NCI-H345 (cell line): ENCODE measurements at places on chromosomes 2 and 18.

DNA sequence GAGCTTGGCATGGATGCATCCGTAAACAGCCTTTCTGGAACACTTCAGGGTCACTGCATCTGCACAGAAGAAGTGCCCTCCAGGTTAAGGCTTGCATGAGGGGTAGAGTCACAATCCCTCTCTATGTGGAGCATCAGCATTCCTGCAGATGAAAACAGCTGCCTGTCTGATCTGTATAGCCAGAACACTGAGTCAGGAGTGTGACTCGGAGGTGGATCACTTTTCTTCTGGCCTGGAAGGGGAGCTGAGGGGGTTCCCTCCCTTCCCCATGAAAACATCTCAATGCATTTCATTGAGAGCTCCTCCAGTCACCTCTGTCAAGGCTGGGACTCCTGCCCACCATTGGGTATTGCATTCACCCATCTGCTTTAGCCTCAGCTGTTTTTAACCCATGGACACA is 72.5 kb upstream of the SERPINE2 start:
- DNase-seq: no peak

DNA sequence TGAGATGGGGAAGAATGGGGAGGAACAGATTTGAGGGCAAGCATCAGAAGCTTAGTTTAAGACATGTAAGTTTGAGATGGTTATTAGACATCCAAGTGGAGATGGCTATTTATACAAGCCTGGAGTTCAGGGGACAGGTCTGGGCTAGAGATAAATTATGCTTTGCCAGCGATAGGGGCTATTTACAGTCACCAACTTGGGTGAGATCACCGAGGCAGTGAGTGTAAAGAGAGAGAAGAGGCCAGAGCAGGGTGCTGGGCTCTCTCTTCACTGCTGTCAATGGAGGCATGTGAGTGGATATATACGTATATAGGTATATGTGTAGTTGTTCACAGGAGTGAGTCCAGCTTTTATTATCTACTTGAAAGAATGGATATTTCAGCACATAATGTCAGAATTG is 81.0 kb downstream of the QPCT start:
- DNase-seq: no peak

DNA sequence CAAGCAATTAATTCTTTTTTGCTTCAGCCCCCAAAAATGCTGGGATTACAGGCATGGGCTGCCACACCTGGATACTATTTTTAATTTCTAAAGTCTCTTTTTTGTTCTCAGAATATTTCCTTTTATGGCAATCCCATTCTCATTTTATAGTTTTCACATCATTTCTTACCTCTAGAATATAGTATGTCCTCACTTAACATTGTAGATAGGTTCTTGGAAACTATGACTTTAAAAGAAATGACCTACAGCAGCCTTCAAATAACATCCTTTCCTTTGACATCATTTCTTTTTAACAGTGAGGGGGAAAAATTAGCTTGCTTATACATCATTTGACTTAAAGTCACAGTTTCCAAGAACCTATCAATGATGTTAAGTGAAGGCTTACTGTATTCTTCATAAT is 31.6 kb downstream of the RBBP8 start:
- no peak for DNase-seq

DNA sequence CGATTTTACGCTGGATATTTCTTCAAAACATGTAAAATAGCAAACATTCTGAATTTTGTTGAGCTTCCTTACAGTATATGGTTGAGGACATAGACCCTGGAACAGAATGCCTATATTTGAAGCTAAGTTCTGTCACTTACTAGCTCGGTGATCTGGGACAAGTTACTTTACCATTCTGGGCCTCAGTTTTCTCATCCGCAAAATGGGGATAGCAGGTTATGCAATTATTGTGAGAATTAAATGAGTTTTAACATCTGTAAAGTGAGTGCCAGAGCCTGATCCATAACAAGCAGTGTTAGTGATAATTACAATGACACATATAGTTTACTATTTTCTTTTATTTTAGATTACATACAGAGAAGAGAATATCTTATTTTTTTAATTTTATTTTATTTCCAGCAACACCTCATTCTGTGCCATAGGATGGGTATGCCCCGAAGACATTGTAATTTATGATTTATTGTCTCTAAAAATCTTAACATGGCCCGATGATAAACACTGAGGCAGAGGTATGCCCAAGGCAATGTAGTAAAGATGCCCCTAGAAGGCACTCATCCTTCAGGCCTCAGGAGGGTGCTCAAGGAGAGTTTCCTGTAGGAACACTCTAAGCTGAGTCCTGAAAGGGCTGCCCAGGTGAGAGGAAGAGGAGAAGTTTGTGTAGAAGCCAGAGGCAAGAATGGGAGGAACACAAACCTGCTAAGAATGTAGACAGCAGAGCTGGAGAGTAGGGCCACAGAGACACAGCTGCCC is 250.9 kb downstream of the BCL11A start:
- no peak for DNase-seq

DNA sequence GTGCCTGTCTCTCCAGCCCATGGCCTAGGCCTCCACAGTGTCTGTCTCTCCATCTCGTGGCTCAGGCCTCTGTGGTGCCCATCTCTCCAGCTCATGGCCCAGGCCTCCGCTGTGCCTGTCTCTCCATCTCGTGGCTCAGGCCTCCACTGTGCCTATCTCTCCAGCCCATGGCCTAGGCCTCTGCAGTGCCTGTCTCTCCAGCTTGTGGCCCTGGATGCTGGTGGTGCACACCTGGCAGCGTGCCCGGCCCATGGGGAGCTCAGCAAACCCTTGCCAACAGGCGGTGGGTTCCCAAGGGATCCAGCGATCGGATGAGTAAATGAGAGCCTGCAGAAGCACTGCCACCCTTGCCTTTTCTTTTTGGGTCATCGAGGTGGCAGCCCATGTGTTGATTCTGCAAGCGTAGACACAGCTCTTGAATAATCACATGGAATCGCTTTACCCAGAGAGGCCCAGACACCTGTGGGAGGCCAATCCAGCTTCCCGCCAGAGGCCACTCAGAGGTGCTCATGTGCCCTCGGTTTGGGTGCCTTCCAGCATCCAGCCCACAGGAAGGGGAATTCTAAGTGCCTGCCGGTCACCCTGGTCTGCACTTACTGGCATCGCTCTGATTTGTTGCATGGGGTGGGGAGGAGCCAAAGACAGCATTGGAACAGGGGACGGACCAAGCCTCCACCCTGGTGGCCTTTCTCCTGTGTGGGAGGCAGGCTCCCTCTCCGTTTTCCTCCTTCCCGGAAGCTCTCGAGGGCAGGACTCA is 101.8 kb upstream of the HDAC4 start:
- DNase-seq: peak; percentile 97

GRCh38 chr2:21165350-21165749 is 41.6 kb downstream of the TDRD15 start:
- no peak for DNase-seq

DNA sequence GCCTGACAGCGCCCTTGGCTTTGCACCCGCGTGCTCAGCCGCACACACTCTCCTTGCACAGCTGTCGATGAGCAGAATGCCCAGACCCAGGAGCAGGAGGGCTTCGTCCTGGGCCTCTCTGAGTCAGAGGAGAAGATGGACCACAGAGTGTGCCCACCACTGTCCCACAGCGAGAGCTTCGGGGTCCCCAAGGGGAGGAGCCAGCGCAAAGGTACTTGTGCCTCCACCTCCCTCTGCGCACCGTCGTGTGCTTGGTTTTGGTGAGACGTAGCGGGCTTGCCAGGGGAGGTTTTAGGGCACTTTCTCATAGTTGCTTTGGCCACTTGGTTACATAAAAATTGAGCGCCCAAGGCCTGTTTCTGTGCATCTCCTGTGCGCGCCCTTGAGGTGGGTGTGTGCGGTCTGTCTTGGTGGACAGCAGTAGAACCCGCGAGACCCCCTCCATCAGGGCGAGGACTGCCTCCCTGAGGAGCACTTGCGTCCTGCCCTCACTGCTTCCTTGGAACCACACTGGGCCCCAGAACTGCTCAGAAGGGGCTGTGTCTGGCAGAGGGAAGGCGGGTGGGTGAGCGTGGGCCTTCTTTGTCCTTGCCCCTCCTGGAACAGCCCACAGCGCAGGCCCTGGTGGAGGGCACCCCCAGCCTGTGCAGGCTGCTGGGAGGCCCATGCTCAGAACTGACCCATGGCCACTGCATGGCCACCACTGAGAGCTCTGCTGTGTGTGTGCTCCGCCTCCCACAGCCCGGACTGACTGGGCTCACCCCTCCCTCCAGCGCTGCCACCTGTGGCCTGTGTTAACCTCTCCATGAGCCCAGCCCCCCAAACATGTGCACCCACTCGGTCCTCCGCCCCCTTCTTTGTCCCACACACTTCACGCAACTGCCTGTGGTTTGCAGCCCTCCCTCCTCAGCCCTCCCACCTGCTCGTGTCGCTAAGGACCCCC is 95.9 kb downstream of the DGKD start:
- DNase-seq: peak; percentile 8

DNA sequence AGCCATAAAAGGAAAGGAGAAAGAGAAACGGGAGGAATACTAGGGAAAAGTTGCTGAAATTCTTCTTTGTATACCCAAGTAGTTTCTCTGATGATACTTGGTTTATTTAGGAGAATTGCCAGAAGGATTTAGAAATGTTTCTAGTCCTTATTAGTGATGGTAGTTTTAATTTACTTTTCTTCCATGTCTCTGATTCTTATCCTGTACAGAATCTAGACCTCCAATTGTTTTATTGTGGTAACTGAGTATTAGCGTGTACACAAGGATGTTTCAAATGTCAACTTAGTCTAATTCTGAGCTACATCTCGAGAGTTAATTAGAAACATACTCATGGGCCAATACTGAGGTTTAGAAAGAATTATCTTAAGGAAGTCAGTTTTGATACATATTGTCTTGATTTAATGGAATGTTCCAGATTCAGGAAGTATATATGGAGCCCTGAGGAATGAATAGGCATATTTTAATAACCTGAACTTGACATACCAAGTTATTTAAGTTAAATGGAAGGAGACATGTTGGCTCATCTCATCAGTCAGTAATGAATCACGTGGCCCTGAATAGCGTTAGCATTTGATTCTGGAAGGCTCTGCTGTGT is 219.6 kb downstream of the LTBP1 start:
- no peak for DNase-seq

DNA sequence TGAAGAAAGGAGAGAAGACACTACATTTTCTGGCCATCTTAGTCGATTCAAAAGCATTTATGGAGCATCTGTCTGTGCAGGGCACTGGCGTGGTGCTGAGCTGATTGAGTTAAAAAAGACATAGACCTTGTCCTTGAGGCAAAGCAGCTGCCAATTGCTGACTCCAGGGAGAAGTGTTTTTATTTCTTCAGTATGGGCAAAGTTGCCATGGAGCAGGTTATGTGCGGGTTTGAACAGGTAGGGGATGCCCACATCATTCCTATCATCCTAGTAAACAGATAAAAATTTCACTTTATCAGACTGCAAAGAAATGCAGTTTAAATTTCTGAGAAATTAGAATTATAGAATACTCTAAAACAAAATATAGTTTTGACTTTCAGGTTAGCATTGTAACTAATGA is 125.8 kb downstream of the NUP35 start:
- no peak for DNase-seq

GRCh38 chr2:30266051-30266621 is 34.8 kb downstream of the LBH start:
- no peak for DNase-seq

- DNase-seq: no peak
These were observed 19.0 kb upstream of the SERPINB2 start for GRCh38 chr18:63868546-63868945.

DNA sequence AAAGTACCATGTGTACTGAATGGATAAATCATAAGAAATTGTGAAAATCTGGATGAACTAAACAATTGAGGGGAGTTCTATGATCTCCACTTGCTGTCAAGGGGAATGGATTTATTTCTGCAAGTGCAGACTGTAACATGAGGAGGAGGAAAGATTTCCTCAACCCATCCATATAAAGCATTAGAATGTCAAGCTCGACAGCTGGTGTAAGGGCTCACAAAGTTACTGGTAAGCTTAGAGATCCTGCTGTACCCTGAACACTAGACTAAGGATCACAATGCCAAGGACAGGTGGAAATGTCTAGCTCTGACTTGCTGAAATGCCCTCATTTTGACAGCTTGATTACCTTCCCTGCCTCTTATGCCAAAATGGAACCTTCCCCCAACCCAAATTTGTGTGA is 125.3 kb downstream of the TCF4 start:
- DNase-seq: no peak

DNA sequence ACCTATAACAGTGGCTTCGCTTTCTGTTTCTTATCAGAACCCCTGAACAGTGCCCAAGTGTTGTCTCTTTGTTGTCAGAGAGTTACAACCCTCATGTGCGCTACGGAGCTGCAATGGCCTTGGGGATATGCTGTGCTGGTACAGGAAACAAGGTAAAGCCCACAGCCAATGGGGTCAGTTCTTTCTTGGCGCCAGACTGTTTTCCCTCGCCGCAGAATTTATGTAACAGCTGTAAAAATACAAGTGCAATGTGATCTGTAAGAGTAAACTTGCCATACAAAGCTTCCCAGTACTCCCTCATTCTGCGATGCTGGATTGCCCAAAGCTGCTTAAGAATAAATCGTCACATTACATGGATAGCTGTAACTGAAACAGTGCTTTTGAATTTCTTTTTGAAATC is 13.9 kb upstream of the HTR2B start:
- DNase-seq: peak; percentile 26

- DNase-seq: no peak
These were observed 38.6 kb downstream of the SNED1 start for GRCh38 chr2:241036964-241037421.

GRCh38 chr2:2757764-2758163 is 426.7 kb upstream of the MYT1L start:
- DNase-seq: no peak

- DNase-seq: no peak
These were observed 70.8 kb upstream of the NOSTRIN start for GRCh38 chr2:168731616-168732015.

GRCh38 chr2:195536906-195537305 is 120.1 kb upstream of the SLC39A10 start:
- DNase-seq: no peak

DNA sequence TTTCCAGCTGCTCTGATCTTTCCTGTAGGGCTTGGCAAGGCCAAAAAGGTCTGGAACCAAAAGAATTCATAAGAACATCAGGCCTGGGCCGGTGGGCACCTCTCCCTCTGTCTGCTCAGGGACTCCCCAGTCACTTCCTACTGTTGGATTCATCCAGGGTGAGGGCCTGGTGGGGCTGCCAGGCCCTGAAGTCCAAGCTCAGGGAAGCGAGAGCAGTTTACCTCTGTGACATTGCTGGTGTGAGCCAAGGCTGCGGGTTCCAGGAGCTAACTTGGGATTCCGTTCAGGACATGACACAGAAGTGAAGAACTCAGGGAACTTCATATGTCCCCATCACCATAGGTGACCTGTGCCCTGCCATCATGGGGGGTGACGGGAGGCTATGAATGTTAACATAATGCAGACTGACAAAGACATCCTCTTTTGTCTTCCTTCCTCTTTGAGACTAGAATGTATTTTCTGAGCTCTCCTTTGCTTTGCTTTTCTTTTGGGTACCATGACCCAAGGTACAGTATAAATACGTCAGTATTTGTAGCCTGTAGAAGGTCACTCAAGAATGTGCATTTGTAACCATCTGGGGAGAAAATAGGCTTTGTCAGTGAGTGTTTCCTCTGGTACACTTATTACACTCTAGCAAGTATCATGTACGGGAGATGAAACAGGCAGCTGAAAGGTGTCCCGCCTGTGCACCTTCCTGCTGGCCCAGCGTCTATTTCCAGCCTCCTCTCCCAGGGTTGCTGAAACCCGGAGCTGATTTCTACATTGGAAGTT is 130.5 kb upstream of the SLC1A4 start:
- no peak for DNase-seq
